Activated T-cell treated with anti-CD3 and anti-CD28 coated beads for 1 hour (primary cell): ENCODE measurements at places on chromosomes 6 and 20.

GRCh38 chr20:57781901-57782300 lies 72.1 kb upstream of the PMEPA1 start:
- DNase-seq = no peak

- no peak for DNase-seq
Measured at GRCh38 chr6:15439410-15440025, 193.6 kb downstream of the JARID2 start.

DNA sequence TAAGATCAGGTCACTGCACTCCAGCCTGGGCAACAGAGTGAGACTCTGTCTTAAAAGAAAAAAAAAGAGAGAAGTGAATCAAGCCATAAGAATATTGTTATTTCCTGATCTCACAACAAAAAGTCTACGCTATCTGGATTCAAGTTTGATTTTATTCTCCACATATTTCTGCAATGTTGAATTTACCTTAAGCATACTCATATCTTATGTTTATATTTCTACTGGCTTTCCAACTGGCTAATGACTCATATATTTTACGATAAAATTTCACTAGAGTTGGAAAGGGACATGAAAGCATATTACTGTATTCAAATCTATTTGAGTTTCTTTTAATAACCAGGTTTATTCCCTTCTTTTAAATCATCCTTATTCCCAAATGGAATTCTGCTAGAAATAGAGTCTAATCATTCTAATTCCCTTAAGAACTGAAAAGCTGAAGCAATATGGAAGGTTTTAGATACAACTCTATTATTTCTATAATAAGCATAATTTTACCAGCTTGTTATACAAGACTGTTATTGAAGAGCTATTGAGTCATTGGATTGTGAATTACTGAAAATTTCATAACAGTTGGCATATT lies 276.9 kb upstream of the HS3ST5 start:
- DNase-seq = no peak

DNA sequence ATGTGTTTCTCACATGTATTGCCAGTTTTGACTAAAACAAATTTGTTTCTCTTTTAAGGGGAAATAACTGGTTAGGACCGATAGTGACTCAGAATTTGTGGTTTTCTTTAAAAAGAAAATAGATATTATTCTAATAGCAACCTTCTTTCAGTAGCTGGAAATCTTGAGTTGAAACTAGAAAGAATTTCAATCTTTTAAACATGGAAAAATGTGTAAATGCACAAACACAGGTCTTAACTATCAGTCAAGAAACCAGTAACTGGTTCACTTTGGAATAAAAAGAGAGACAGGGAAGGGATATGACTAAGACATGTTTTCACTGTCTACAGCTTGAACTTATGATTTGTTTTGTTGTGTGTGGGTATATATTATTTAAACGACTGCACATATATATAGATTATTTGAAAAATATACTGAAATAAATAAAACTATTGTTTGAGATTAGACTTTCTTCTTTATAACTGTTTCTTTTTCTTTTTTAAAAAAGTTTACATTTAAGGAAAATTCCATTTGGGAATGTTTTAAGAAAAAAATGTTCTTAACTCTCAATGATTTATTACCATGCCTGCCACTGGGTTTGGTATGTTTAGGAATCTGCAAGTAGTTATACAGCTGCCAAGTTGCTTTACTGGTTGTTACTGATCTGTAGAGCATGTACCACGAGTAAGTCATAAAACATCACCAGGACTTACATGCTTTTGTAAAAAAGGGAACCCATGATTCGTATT lies 753.3 kb upstream of the MARCKS start:
- no peak for DNase-seq

DNA sequence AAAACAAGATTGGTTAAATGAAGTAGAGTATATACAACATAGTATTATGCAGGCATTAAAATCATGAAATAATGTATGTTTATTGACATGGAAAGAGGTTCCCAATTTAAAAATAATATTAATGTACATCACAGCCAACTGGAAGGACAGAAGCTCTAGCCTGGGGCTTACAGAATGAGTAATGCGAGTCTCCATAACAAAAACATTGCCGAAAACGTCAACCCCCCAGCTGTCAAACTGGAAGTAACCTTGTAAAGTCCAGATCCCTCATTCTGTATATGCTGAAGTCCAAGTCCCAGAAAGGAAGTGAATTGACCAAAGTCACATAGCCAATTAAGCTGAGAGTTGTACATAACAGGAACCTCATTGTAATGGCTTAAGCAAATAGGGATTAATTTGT lies 128.7 kb upstream of the ECI2 start:
- DNase-seq = no peak

GRCh38 chr20:61802721-61803311 lies 262.9 kb downstream of the TAF4 start:
- DNase-seq = no peak

DNA sequence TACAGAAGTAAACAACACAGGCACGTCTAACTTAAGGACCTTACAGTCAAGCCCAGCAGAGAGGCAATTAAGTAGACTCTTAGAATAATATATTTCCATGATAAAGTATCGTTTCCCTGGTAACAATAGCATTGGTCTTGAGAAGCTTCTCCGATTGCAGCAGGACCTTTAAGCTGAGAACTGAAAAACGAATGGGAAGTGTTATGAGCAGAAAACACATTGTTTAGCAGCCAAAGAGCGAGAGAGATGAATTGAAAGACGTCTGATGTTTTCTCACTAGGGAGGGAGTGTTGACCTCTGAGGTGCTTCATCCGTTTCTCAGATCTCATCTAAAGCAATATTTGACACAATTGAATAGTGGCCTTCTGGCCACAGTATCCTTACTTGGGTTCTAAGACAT lies 855 bp downstream of the BYSL start:
- no peak for DNase-seq

DNA sequence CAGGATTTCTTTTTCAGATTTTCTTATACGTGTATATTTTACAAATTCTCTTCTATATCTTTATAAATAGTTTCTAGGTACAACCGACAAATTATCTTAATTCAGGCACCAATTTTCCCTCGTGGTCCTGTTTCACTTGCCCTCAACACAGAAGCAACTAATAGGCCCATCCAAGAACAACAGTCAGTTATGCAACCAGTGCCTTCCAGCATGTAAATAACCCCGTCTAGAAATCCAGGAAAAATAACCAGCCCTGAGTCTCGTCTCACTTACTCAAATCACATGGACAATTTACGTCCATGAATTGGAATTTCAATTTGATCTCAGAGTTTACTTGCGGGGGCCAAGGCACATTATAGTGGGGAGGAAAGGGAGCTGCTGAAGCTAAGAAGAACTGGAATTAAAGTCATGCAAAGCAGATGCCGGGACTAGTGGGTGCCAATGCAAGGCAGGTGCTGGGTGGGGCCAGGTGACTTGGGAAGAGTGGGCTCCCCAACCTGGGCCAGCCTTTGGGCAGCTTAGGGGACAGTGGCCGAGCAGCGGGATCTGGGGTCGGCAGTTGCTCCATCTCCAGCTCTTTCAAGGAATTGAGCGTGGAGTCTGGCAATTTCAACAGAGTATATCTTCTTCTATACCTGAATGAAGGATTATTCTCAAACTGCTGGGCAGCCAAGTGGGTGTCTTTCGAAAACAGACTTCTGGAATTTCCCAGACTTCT lies 121.7 kb downstream of the EDN3 start:
- DNase-seq = no peak
